ENCODE measurements at places on chromosomes 7 and 10.

DNA sequence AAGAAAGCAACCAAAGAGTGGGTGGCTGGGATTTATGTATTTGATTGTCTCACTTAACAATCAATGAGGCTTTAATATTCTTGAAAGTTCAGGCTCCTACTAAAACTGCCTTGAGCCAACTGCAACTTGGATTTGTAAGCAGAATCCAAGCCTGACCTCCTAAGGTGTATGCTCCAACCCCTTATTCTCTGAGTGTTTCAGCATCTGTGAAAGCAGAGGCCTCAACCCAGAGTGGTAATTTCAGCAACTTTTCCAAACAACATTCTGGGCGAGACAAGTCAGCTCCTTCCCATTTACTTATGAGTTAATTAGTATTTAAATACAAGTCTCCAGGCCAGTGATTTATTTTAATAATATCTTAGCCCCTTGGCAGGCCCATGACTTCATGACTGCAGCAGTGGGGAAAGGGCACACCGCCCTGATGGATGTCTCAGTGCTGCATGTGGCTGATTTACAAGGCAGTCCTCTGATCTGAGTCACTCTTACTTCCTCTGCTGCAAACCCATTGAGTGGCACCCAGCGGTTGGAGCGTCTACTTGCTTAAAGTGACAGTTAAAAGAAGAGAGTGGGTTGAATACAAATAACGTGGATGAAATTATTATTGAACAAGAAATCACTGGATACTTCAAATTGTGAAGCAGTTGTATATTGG is 209.1 kb downstream of the TRIL start:
- DNase-seq, result no peak

- no peak for DNase-seq
Observed at GRCh38 chr10:43853369-43853768, 204.7 kb upstream of the ZNF32 start.

DNA sequence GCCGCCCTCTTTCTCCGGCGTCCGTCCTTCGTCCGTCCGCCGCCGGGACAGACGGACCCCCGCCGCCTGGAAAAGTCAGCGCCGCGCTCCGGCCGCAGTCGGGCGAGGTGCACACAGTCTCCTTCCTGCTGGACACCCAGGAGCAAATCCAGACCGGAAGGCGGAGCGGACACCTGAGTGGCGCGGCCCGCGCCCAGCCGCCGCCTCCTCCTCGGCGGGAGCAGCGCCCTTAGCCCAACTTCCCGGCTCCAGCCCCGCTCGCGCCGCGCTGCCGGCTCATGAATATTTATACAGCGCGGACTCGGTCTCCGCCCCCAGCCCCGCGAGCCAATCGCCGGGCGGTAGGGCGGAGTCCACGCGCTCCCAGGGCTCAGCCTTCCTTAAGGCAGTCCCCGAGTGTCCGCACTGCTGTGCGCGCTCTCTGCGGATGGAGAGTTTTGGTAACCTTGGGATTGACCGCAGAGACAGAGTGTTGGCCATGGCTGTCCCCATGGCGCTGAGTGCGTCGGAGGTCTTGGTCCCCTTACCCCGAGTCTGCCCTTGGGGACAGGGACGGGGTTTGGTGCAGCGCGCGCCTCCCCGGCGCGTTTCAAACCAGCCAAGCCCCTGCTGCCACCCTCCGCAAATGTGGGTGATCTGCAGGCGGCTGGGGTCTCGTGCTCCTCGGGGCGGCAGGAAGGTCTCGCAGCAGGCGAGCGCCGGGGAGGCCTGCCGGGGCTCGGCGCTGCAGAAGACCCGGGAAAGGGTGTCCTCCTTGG is at the start of gene FZD8:
FZD8 (minus strand) TSS at position 262 of the 758 bp plus-strand sequence. CDS start 867 bp downstream, outside the sequence.
- DNase-seq, result peak; percentile 84

DNA sequence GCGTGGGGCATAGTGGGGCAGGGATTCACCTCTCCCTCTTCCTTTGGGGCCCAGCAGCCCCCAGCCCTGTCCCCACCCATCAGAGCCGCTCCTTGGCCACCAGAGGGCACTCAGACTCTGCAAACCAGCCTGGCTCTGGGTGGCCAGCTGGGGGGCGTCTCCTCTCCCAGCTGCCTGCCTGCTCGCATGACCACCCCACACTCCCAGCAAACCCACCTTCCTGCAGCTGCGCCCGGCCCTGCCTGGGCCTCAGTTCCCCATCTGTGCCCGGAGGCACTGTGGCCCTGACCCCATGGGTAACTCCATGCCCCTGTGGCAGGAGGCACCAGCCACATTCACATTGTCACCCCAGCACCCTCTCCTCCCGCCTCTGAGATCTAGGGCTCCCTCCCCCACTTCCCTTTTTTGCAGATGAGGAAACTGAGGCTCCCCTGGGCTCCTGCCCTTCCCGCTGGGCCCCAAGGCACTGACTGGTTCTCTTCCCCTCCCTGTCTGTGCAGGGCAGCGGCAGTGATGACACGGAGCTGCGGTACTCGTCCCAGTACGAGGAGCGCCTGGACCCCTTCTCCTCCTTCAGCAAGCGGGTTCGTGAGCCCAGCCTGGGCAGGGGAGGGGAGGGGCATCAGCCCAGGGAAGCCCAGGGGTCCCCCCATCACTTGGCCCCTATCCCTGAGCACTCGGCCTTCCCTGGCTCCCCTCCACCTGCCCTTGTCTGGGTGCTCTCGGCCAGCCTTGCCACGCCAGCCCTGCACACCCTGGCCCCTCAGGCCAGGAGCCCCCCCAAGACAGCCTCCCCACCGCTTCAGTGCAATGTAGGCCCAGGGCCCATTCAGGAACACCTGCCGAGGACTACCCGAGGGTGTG is 6.9 kb upstream of the SH2B2 start:
- peak; percentile 74 for DNase-seq

GRCh38 chr7:17031906-17032551 is 150.2 kb upstream of the AGR3 start:
- DNase-seq, result no peak

DNA sequence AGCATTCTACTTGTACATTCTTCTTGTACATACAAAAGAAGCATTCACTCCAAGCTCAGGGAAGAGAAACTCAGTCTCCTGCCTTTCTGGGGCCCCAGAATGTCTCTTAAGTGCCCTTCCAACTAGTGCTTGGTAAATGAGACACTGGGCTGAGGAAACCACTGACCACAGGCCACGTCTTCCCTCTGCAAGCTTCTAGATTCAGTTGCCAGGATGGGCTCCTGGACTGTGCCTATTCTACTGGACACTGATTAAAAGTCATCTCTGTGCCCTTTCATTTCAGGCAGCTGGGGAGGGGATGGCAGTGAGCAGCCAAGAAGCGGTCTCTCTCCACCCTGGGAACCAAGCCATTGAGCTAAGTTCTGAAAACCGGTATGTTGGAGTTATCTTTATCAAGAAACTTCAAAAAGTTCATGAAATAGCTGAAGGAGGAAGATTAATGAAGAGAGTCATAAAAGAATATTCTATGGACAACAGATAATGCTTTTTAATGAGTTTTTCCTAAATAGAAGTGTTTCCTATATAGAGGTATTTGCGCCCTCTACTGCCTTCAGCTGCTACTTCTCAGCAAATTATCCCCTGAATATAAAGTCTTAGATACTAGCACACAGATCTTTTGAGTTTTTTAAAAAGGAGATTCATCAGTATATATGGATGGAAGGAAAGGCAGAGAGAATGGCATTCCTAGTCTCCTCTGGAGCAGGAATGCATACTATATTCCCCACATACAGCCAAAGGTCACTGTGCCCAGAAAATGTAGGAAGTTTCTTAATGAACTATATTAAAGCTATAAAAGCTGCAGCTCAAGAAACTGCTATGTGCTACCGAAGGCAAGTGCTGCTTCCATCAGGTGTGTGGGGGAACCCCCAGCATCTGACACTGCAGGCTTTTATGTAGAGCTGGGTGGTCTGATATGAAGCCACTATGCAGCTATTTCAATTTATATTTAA is 8.4 kb upstream of the IFIT1B start:
- no peak for DNase-seq

DNA sequence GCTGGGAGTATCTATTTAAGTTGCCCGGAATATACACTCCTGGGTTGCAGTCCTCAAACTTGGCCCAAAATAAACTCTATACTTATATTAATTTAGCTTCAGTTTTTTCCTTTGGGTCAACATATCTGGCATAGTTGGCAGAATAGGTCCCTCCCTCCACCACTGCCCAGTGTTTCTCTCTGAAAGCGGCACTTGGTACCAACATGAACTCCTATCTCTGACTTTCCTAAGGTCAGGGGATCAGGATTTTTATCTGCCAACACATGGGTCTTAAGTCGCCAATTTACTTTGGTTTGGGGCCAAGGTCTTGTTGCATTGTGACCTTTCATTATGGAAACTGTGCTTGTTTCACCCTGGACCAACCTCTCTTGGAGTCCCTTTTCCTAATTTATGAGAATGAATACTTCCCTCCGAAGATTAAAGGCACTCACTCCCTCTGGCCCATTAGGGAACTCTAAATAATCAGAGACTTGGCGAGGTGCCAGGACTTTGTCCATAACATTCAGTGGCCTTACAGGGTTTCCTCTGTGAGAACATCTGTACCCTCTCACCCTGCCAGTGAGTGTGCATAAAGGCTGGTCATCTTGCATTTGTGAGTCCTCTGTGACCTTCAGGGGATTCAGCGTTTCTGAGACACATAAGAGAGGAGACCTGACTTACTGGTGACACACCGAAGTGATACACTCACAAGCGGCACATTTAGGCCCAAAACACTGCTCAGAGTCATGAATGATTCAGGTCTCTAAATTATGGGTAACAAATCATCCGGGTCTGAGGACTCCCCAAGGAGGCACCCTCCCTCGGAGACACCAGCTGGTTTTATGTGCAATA is 19.7 kb upstream of the FKBP9 start:
- DNase-seq, result no peak

DNA sequence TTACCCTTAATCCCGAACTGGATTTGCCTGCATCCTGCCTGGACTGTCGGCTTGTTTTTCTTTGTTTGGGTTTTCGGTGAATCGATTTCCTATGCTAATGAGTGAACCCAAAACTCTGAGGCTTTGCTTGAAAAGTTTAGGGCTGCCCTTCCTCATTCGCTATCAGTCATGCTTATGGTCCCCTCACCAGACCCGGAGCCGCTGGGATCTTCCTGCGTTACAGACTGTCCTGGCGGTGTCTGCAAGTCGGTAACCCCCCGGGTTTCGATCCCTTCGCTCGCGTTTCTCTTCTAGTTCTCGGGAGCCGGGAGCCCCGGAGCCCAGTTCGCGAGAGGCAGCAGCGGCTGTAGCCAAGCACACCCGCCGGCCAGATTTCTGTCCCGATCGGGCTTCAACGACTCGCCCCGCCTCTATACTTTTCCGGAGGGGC is 2.2 kb downstream of the EMX2 start:
- no peak for DNase-seq

- DNase-seq, result no peak
Observed at GRCh38 chr10:13834581-13835286, 248.0 kb downstream of the PRPF18 start.

GRCh38 chr10:119346095-119346832 is 138.9 kb downstream of the GRK5 start:
- no peak for DNase-seq

- DNase-seq, result no peak
Observed at GRCh38 chr10:29319205-29319781, 30.4 kb downstream of the LYZL1 start.

- DNase-seq, result no peak
Observed at GRCh38 chr10:26960308-26960707, 99.5 kb upstream of the ABI1 start.

DNA sequence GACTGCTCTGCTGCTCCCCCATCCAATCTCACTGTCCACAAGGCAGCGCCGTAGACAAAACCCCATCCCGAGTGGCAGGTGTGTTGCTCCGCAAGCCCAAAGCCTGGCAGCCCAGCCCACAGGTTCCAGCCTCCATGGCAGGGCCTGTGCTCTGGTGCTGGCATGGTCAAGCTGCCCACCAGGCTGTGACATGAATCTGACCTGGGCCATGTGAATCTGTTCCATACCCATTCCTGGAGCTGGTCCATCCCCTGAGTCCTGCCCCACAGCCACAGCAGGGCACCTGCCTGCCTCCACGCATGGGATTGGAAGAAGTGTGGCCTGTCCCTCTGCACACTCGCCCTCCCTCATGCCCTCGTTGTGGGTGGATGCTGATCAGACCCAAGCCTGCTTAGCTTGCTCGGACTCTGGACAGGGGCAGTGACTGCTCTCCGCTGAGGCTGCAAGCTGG is 128.8 kb downstream of the PTPN20 start:
- no peak for DNase-seq

DNA sequence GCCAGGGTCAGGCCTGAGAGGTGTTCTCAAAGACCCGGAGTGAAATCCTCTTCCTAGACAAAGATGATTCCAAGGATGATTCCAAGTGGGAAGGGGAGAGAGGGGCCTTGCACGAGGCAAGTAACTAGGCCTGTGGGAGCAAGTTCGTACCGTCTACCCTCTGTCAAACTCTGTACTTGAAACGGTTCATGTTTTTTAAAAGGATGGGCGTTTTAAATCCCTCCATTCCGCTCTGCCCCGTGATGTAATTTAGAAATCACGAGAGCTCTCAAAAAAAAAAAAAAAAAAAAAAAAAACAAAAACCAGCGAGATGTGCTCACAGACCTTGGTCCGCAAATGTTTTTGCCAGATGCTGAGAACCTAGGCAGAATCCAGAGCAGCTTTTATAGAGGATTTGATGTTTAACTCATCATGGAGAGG is 114.7 kb upstream of the CARD11 start:
- no peak for DNase-seq

All from activated T-cell treated with anti-CD3 and anti-CD28 coated beads, Interleukin-2, amount 50 U/mL, for 24 hours (primary cell).